ENCODE measurements at places on chromosomes 5 and 9.

DNA sequence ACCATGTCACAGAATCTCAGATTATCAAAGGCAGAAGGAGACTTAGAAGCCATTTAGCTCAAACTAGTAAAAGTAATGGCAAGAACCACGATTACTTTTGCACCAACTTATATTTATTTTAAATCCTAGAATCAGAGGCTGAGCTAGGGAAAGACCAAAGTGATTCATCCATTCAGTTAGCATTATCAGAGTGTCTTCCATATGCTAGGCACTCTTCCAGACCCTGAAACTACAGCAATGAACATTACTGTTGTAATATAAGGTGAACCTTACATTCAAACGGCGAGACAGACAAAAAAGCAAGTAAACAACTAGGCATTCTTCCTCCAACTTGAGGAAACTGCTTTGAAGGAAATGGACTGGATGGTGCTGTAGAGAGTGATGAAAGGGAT lies 7.9 kb downstream of the PDE6A start:
- no peak for DNase-seq

DNA sequence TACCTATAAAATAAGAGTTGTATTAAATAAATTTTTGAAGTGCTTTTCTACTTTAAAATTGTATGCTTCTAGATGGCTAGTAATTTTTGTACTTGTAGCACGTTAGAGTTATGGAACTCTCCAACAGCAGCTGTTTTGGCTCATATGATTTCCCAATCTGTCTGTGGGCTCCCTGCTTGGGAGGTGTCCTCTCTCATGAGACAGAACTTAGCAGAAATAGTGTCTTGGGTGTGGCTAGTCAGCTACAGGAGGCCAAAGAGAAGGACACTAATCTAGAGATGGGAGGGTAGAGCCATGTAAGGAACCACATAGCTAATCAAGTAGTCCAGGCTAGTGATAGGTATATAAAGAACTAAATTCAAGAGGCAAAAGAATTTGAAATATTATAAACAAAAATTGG lies 78.4 kb upstream of the DAB2 start:
- peak; percentile 68 for DNase-seq

DNA sequence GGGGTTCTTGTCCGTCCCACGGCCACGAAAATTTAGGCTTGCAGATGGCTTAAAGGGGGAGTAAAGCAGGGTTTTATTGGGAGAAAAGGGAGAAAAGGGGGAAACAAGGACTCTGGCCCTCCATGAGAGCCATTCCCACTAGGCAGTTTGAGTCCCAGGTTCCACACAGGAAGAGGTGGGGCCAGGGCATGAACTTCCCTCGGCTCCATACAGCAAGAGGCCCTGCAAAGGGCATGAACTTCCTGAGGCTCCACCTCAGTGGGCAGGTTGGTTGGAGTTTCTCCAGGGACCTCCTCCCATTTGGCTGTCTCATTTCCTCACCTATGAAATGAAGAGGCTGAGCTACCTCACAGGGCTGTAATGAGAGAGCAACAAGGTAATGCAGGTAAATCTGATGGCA lies 229.7 kb downstream of the MAT2B start:
- DNase-seq, result no peak

DNA sequence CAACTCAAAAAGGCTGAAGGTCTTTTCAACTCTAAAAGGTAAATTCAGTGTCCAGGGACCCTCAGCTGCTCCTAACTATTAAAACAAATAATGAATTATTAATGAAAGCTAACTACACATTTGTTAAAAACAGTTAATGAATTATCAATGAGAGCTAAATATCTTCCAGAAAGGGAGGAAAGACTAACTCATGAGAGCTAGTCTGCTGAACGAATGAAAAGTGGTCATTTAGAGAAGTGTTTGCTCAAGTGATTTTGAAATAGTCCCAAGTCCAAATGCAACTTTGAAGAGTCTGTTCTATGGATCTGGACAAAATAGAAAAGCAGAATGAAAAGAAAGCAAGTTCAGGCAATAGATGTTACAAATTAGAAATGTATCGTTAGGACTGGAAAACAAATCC lies 133.9 kb upstream of the SPEF2 start:
- peak; percentile 32 for DNase-seq

DNA sequence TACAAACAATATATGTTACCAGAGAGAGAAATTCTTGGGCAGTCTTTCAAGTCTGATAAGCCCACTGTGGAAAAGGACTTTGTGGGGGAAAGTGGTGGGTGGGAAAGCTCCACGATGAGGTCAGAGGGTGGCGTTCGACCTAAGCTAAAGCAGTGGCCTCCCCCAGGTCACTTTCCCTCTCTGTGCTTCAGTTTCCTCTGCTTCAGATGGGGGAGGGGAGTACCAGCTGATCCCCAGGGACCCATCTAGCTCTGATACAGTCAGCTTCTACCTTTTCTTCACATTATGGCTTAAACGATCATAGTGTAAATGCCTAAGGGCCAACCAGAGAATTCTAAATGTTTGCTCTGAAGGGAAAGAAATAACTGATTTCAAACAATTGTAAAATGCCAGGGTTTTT lies 36.6 kb upstream of the ARSB start:
- no peak for DNase-seq

GRCh38 chr5:125891061-125891725 lies 532.0 kb upstream of the GRAMD2B start:
- no peak for DNase-seq

- peak; percentile 54 for DNase-seq
Observed at GRCh38 chr5:14706615-14707021, 42.1 kb downstream of the OTULIN start.

DNA sequence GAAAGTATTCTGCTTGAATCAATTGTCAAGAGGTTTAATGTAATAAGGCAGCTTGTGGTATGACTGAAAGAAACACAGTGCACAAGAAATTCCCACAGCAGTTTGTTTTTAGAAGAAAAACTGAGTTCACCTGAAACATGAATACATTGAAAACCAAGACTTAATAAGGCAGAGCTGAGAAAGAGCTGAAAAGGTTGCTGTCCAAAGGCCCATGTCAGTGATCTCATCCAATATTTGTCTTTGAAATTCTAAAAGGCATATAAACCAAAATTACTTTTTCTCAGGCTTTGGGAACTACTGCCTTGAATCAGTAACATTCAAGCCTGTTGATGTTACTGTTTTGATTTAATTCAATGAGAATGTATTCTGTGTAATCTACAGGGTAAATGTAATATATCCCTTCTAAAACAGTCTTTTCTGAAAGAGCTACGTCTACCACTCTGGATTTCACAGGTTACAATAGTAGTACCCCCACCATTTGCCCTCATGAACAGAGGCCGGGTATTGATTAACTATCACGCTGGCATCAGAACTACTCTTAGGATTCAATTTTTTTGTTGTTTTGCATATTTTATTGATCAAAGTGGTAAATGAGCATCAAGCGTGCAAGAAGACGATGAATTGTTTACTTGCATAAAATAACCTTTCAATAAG lies 57.8 kb downstream of the PPIC start:
- DNase-seq, result no peak

GRCh38 chr5:150124111-150124557 lies 31.5 kb downstream of the PDGFRB start:
- DNase-seq, result peak; percentile 56

- DNase-seq, result no peak
Observed at GRCh38 chr5:169744336-169744735, 107.3 kb downstream of the DOCK2 start.

GRCh38 chr9:127803507-127804352 lies 1.0 kb downstream of the FPGS start:
- DNase-seq, result peak; percentile 71

GRCh38 chr5:132763181-132764036 lies 13.6 kb downstream of the SEPTIN8 start:
- DNase-seq, result peak; percentile 52

GRCh38 chr5:69238760-69239251 lies 4.1 kb downstream of the CDK7 start:
- DNase-seq, result no peak

DNA sequence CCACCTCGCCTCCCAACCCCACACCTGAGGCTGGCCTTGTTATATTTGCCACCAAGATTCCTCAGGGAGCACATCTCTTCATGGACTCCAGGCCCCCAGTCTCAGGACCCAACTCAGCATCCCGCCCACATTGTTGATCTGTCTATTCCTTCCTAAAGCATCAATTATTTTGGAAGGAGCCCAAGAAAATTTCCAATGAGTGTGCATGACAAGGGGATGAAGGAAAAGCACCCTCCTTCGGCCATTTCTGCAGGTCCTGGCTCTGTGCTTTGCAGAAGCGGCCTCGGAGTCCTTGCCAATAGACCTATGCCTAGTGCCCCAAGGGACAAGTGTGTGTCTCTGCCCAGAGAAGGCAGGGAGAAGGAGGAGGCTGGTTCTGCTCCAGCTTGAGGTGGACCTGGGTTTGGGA lies 273.2 kb downstream of the GADD45G start:
- no peak for DNase-seq

DNA sequence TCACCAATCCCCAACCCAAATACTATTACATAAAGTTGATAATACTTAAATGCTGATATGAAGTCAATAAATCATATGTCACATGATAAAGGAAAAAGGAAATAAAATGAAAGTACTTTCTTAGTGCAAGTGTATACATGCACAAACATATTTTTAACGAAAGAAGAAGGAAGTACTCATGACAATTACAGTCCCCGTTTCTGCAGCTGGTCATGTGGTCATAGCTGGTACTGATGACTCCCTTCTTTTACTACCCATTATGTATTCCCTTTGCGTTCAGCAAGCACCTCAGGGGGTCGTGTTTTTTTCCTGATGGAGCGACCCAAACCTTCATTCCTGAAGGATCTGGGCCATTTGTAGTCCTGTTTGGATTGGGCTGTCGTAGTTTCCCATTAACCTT lies 27.3 kb downstream of the CENPP start:
- DNase-seq, result peak; percentile 66

- DNase-seq, result no peak
Observed at GRCh38 chr9:109158651-109159050, 8.4 kb downstream of the FRRS1L start.

- no peak for DNase-seq
Observed at GRCh38 chr9:93686127-93686879, 109.9 kb downstream of the PHF2 start.

GRCh38 chr9:122192914-122193525 lies 33.3 kb downstream of the MORN5 start:
- no peak for DNase-seq

GRCh38 chr5:11334404-11334803 lies 569.8 kb downstream of the CTNND2 start:
- no peak for DNase-seq

DNA sequence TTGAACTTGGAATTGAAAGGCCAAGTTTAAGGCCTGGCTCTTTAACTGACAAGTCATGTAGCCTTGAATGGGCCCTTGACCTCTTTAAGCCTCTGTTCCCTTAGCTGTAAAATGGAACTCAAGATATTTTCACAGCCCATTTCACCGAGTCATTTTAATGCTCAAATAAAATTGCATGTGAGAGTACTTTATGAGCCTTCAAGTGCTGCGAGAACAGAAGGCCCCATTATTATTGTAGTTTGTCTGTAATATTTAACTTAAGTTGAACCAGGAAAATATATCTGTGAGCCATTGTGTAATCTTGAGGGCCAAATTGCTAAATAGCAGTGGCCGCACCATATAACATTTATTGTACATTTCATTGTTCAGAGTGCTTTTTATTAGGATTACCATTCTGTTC lies 249.9 kb downstream of the NTRK2 start:
- no peak for DNase-seq

DNA sequence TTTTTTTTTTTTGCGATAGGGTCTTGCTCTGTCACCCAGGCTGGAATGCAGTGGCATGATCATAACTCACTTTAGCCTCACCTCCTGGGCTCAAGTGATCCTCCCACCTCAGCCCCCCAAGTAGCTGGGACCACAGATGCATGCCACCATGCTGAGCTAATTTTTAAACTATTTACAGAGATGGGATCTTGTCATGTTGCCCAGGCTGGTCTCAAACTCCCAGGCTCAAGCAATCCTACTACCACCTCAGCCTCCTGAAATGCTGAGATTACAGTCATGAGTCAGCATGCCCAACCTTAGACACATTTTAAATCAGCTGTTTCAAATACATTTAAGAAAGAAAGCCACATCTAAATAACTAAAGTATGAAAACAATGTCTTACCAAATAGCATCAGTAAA lies 439.0 kb downstream of the EBF1 start:
- DNase-seq, result no peak

DNA sequence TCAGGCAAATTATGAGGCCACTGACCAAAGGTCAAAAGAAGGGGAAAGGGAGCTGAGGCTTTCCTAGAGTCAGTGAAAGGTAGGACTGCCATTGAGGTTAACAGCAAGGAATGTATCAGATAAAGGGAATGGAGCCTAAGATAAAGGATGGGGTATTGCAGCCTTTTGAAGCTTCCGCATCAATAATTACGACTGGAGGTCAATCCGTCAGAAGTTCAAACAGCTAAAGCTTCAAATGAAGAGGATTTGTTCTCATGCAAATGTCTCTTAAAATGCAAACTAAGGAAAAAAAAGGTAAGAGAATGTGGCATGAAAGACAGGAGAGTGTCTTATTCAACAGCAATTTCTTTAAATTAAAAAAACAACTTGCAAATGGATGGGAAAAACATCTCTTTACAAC lies 341.1 kb upstream of the RGMB start:
- DNase-seq, result no peak

DNA sequence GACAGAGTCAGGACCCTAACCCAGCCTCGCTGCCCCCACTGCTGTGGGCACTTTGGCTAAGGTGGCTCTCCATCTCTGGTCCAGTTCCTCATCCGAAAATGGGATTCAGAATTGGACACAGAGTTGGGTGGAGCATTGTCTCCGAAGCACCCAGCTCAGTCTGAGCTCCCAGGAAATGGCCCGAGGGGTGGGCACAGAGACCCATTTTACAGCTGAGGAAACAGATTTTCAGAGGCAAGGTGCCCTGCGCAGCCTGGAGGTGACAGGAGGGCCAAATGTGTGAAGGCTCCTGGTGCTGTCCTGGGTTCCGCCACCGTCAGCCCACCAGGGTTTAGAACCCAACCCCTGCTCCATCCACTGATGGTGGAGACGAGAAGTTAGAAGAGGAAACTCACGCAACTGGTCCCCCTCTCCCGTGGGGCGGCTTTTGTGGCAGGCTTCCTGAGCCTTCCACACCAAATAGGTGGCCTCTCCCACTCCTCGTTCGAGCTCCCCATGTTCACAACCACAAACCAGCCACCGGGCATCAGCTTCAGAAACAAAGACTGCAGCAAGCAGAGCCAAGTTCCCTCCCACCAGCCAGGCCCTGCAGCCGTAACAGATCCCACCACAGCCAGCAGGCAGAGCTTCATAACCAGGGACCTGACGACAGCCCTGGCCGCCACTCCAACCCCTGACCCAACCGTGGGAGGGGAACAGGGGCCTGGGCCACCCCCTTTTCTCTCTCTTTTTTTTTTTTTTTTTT lies 90.9 kb upstream of the LMX1B start:
- DNase-seq, result no peak
